Stimulated activated CD4-positive, alpha-beta T cell treated with anti-CD3 and anti-CD28 coated beads, Interleukin-4, amount 100 ng/mL, for 24 hours (primary cell): ENCODE measurements at places on chromosomes 11 and 22.

DNA sequence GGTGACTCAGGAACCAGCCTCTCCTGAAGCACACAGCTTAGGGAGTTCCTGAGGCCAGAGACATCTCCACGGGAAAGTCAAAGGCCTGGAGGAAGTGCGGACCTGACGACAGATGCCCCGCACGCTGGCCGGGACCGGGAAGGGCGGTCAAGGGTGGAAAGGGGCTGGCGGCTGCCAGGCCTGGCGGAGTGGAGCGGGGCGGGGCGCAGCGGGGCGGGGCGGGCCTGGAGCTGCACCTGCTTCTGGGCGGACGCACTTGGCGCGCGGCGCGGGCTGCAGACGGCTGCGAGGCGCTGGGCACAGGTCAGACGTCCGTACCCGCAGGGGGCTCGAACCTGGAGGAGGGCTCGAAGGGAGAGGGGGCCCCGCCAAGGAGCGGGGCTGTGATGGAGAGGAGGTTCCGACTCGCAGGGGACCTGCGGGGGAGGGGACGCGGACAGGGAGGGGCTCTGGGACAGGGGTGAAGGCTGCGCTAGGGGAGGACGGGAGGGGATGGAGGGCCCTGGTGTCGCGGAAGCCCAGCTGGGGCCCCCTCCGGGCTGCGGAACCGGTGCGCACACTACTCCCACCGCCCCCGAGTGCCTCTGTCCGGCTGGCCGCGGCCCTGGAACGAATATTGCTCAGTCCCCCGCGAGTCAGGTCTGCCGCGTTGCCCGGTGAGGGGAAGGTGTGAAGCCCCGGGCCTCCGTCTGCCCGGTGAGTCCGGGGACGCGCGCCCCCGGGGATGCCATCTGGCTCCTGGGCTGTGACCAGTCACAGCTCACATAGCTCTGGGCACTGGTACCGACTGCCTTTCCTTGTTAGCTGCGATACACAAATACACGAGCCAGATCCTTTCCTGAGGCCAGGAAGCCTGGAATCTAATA lies at the start of gene TMEM45B:
TMEM45B (plus strand) TSS at position 253 of the 866 bp plus-strand sequence. CDS start 36,635 bp downstream, outside the sequence.
- DNase-seq = peak; percentile 29

DNA sequence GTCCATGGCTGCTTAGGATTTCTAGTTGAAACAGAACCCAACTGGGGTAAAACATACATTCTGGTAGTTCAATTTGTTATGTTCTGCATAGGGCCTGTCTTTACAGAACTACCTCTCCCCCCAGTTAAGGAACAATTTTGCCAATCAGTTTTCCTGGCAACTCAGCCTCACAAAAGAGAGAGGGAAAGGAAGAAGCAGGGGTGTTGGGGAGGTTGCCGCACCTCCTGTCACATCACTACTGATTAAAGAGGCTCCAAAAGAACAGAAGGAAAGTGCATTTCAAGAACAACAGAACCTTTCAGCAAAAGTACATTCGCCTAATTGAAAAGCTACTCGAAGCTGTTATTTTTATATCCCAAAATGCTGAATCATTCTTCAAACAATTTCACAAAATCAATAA lies 217.6 kb downstream of the CADM1 start:
- no peak for DNase-seq

GRCh38 chr11:13777341-13777985 lies 109.0 kb downstream of the FAR1 start:
- no peak for DNase-seq

GRCh38 chr11:111264646-111265045 lies 19.1 kb downstream of the POU2AF2 start:
- DNase-seq = no peak

- DNase-seq = no peak
Measured at GRCh38 chr22:37739611-37740049, 42.8 kb downstream of the TRIOBP start.

DNA sequence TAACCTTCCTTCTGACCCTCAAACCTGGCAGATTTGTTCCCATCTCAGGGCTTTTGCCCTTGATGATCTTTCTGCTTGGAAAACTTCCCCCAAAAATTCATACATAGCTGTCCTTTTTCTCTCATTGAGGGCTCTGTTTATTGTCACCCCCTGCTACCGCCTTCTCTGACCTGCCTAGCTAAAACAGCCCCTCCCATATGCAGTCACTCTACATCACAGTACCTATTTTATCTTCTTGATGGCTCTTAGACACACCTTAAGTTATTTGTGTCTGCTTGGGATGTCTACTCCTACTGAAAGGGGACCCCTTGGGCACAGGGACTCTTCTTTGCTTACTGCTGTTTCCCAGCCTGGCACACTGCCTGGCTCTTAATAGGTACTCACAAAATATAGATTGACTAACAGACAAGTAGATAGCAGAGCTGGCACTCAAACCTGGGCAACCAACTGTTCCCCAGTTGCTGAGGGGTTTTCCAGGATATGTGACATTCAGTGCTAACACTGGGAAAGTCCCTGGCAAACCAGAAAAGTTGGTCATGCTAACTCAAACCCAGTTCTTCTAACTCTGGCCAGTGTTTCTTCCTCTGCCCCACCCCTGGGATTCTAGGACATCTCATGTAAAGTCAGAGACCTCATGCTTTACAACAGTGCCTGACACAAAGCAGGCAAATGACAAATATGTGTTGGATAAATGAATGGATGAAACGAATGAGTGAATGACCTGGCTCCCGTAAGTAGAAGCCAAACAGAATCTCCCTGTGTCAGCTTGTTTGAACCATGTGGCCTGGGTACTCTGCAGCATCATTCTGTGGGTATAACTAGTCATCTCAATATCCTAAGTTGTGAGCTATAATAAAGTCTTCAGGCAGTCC lies 19.8 kb upstream of the FJX1 start:
- DNase-seq = no peak

- peak; percentile 42 for DNase-seq
Measured at GRCh38 chr22:44351685-44352377, 39.1 kb upstream of the SHISAL1 start.

GRCh38 chr22:45544588-45545170 lies 42.0 kb downstream of the FBLN1 start:
- no peak for DNase-seq

DNA sequence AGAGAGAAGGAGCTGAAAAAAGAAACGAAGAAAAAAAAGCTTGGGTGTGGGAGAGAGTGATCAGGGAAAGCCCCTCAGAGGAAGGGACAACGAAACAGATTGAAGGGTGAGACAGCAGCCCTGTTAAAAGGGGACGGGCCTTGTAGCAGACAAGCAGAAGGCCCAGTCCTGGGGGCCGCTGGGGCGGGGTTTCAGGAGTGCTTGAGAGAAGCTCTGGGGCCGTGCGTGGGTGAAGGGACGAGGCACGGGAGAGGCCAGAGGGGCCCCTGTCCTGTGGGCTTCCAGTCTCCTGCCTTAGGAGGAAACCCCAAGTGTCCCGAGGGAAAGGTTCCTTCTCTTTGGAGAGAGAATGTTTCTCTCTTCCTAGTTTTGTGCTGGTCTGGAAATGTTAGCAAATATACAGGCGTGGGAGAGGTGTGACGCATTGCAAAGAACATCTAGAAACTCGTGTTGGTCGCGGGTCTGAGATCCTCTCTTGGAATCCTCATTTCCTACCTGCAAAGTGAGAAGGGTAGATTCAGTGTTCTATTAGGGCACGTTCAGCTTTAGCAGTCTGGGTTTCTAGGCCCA lies 28.6 kb downstream of the ADAMTS15 start:
- DNase-seq = no peak

GRCh38 chr22:47144791-47145425 lies 382.5 kb downstream of the TBC1D22A start:
- no peak for DNase-seq

DNA sequence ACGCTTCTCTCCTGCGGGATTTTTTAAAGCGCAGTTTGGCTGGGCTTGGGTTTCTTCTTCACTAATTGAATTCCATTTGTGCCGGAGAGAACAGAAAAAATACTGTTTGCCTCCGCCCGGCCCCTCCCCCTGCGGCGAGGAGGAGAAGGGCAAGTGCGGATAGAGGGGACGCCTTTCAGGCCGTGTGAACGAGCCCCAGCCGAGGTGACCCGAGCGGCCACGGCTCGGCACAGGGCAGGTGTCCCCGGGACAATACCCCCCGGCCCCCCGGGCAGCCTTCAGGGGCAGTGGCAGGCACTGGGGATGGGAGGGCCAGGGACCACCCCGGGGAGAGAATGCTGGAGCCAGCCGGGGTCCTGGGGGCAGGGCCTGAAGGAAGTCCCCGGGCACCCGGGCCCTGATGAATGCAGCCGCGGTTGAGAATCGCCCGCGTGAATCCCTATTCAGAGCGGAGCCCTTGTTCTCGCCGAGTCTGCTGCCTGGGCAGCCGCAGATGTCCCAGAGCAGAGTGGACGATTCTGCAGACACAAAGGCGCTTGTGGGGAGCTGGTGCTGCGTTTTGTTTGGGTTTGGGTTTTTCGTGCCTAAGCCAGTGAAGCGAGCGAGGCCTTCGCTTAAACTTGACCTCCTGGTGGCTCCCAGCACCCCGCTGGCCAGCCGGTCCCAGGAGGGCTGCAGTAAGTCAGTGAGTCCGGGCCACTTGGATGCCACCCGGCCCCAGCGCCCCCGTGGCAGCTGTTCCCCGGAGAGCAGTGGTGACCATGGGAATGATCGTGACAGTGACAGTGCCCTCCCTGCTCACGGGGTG lies 96.0 kb downstream of the WNT7B start:
- DNase-seq = no peak

- DNase-seq = no peak
Measured at GRCh38 chr11:87281496-87281895, 243.8 kb downstream of the TMEM135 start.

DNA sequence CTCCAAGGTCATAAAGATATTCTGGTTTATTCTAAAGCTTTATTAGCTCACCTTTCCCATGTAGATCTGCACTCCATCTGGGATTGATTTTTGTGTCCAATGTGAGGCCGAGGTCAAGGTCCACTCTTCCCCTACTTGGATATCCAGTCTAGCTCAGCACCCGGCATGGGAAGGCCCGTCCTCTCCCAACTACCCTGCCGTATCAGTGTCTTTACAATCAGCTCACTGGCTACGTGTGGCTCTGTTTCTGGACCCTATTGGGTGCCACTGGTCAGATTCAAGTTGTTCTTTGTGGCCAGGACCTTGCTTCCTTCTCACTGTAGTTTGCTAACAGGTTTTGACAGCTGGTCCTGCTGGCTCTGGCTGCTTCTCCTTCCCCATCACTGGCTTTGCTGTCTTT lies 30.9 kb downstream of the KCNQ1OT1 start:
- no peak for DNase-seq

GRCh38 chr11:74650498-74650897 lies 58.1 kb downstream of the POLD3 start:
- DNase-seq = no peak

DNA sequence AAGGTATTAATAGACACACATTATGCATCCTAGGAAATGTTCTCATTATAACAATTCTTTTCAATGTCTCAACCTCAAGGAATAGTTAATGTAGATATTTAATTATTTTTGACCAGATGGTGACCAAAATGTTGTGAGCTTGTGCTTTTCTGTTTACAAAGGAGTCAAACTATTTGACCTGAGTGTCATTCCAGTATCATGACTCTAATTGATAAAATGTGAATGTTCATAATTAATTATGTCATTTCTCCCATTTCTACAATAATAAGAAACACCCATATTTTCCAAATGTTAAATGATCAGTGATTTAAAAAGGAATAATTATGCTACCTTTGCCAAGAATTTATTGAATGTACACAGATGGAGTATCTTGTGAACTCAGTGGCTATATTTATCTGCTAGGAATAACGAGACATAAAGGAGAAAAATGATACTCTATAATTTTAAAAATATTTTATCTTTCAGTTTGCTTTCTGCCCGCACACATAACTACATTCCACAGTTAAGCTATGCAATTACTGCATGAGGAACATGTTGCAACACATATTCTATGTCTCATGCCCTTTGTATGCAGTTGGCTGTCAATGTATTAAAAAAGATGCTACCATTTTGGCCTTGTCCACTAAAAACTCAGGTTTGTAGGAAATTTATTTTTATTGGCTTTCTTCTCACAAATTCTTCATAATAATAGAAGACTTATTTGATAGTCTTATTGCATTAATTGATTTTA lies 376.7 kb upstream of the CCDC179 start:
- no peak for DNase-seq

- DNase-seq = no peak
Measured at GRCh38 chr11:528166-528814, 7.1 kb downstream of the HRAS start.

DNA sequence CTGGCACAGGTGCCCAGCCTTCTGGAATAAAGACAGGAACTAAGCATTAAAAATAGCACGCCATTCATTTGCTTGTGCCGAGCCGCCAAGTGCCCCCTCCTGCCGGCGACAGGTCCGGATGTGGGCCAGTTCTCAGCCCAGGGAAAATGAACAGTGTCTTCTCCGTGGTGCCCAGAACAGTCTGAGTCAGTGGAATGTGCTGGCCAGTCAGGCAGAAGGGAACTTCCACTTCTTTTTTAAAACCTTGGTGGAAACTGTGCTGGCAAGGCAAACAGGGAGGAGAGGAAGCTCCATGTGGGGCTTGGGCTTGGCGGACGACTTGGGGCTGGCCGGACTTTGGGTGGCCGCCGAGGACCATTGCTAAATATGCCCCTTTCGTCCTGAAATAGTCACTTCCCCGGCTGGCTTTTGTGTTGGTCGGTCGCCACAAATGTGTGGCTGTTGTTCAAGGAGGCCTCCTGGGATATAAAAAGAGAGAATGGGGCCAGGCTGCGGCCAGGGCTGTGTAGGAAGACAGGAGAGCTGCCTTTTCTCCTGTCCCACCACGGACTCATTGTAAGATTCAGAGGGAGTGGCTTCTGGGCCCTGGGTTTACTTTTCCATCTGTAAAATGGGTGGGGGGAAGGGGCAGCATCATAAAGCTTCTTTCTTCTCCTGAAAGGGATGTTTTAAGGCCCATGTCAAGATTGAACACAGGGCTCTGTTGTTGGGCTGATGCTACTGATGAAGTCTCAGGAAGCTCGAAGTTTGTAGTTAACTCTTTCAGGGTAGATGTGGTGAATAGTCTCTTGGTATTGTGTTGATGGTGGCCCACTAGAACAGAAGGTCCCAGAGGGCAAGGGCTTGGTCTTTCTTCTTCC lies 101.0 kb downstream of the PTPRJ start:
- peak; percentile 12 for DNase-seq

DNA sequence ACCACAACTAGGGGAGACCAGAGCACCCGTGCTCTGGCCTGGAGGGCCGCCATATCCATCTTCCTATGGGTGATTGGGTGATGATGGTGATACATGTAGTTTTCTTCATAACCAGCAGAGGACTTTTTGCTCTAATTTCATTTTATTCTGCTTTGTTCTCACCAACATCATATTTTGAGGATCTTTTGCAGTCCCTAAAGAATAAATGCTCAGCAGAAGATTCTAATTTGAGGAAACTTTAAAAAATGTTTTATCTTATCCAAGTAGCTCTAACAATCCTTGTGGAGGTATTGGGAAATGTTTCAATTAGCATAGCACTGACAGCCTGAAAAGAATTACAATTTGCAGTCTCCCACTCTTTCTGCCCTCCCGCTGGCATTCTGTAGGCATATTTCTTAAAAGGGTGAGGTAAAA lies 544.0 kb downstream of the NTM start:
- DNase-seq = no peak
